Globus pallidus (tissue), 1 donor: ENCODE measurements at places on chromosomes 16 and 17.

DNA sequence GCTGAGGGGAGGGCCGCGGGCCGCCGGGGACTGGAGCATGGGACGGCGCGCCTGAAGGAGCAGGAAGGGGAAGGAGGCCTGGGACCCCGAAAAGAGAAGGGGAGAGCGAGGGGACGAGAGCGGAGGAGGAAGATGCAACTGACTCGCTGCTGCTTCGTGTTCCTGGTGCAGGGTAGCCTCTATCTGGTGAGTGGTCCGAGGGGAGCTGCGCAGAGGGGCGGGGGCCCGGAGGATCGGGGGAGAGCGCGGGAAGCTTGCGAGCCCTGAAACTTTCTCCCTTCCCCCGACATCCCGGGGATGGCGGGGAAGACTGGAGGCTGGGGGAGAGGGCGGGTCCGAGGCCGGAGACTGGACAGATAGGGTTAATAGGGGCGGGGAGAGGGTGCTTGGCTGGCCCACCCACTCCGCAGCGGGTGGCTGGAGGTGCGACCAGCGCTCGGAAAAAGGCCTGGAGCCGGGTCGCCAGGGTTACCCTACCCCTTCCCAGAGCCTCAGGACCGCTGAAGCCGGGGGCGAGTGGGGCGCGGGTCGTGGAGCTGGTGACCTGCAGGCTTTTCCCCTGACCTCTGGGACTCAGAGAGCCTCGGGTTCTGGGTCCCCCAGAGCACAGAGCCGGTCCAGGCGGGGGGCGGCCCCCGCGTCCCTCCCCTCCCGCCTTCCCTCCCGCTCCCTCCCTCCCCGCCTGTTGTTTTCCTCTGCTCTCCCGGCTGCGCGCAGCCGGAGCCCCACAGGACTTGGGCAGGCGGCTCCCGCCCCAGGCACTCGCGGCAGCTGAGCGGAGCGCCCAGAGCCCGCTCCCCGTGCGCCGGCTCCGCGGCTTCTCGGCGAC is 631 bp downstream of the NXPH3 start:
- DNase-seq = no peak

DNA sequence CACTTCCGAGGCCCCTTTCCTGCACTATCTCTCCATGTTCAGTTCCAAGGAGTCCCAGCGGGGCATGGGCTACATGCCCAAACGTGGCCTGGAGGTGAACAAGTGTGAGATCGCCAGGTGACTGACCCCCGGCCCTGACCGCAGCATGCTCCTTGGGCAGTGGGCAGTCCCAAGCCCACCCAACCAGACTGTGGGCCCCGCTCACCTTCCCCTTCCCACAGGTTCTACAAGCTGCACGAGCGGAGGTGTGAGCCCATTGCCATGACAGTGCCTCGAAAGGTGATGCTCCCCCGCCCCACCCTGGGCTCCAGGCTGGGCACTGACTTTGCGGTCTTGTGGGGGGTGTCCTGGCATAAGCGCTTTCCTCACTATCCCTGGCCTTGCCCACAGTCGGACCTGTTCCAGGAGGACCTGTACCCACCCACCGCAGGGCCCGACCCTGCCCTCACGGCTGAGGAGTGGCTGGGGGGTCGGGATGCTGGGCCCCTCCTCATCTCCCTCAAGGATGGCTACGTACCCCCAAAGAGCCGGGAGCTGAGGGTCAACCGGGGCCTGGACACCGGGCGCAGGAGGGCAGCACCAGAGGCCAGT is 4.7 kb downstream of the CORO1A start:
- no peak for DNase-seq

DNA sequence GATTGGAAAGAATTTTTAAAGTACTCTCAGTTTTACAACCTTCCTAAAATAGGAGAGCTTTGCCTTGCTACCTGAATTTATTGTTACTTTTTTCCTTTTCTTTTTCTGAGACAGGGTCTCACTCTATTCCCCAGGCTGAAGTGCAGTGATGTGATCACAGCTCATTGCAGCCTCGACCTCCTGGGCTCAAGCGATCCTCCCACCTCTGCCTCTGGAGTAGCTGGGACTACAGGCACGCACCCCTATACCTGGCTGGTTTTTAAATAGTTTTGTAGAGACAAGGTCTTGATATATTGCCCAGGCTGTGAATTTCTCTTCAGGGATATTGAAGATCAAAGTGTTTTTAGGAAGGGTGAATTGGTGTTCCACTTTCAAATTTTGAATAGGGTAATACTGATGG is 3.8 kb downstream of the MPV17L start:
- no peak for DNase-seq

GRCh38 chr17:40697297-40697696 is 6.3 kb downstream of the KRT24 start:
- DNase-seq = no peak

DNA sequence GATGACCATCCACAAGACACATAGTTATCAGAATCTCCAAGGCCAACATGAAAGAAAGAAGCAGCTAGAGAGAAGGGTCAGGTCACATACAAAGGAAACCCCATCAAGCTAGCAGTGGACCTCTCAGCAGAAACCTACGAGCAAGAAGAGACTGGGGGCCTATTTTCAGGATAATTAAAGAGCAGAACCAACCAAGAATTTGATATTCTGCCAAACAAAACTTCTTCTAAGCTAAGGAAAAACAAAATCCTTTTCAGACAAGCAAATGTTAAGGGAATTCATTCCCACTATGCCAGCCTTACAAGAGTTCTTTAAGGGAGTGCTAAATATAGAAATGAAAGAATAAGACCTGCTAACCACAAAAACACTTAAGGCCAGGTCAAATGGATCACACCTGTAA is 47.8 kb downstream of the ITFG1 start:
- no peak for DNase-seq

- DNase-seq = peak; percentile 34
These were observed 8.4 kb downstream of the SLC16A5 start for GRCh38 chr17:75096082-75096625.

DNA sequence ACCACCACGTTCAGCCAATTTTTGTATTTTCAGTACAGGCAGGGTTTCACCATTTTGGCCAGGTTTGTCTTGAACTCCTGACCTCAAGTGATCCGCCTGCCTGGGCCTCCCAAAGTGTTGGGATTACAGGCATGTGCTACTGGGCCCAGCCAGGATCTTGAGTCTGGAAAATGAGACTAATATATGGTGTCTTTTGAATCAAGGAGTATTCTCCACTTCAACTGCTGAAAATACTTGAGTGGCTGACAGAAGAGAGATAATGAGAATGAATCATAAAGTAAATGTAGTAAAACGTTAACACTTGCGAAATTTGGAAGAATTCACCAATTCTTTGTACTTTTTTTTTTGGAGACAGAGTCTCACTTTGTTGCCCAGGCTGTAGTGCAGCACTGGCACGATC is 16.6 kb downstream of the SMYD4 start:
- no peak for DNase-seq

- DNase-seq = no peak
These were observed 30.7 kb upstream of the CDRT4 start for GRCh38 chr17:15498107-15498506.

GRCh38 chr16:27748868-27749546 is 199.1 kb downstream of the KATNIP start:
- DNase-seq = peak; percentile 64

- no peak for DNase-seq
These were observed 6.3 kb upstream of the MNT start for GRCh38 chr17:2406903-2407790.

GRCh38 chr16:28923231-28923587 is 1.8 kb downstream of the RABEP2 start:
- DNase-seq = no peak

GRCh38 chr16:61797296-61797795 is 238.9 kb downstream of the CDH8 start:
- no peak for DNase-seq

DNA sequence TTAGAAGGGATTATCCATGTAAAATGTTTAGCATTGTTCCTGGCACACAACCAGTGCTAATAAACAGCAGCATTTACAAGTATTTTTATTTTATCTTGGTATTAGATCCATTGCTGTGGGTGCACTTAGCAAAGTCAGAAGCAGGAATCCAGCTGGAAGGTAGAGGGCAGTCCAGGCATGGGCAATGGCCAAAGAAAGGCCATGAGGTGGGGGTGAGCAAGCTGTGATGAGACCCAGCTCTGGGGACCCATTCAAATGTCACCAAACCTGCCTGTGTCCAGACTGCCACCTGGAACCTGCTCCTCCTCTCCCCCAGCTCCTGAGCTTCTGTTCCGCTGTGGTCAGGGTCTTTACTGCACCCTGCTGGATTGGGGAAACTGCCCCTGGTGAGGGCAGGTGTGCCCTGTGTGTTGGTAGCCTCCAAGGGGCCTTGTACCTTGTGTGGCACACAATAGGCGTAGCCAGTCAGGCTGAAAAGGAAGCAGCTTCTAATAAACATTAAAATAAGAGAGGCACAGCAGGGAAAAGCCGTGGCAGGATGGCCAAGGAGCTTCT is 118.0 kb upstream of the CRHR1 start:
- DNase-seq = no peak

- DNase-seq = peak; percentile 49
These were observed 428 bp downstream of the PHF12 start for GRCh38 chr17:28950752-28951427.

- no peak for DNase-seq
These were observed 20.2 kb downstream of the SYCE1L start for GRCh38 chr16:77219437-77219836.

- peak; percentile 72 for DNase-seq
These were observed 17.3 kb upstream of the EEF2K start for GRCh38 chr16:22188595-22189442.

DNA sequence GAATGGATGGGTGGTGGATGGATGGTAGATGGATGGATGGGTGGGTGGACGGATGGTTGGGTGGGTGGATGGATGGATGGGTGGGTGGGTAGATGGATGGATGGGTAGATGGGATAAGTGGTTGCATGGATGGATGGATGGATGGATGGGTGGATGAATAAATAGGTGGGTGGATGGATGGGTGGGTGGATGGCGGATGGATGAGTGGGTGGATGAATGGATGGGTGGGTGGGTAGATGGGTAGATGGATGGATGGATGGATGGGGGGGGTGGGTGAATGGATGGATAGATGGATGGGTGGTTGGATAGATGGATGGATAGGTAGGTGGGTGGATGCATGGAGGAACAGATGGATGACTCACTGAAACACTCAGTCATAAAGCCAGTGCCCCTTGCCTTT is 51.0 kb upstream of the FASN start:
- DNase-seq = no peak

- no peak for DNase-seq
These were observed 21.5 kb downstream of the GFOD2 start for GRCh38 chr16:67697422-67698185.

DNA sequence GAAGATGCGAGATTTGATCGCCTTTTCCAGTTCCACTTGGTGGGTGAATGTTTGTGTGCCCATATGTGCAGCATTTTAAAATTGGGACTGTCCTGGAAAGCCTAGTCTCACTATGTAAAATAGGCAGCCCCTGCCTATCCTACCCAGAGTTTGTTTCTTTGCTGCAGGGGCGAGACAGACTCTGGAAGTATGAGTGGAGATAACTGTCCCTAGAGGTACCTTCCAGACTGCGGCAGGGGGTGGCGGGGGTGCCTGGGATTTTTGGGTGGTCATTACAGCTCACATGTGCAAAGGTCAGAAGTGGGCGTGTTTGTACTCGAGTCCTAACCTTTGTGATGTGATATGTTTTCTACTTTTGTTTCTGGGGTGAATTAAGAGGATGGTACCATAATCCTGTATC is 36.6 kb downstream of the MPRIP start:
- DNase-seq = no peak

DNA sequence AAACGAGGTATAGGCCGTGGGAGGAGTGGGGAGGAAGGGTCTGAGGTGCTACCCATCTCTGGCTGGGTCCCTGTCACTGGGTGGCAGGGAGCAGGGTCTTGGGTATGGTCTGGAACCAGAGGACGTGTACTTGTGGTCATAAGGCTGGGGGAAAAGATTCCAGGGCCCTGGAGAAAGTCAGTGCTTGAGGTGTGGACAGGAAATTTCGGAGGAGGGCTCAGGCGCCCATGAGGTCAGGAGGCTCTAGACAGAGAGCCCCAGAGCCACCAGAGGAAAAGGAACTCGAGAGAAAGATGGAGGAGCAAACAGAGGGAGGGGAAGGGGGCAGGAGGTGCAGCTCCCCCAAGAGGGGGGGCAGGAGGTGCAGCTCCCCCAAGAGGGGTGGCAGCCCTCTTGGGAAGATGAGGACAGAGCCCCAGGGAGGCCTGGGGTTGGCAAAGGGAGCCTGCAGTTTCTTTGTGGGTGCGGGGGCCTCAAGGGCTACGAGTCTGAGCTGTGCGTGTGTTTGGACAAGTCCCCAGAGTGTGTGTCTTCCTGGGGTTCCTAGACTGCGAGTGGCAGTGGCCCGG is 683 bp upstream of the SLC7A6 start:
- no peak for DNase-seq

DNA sequence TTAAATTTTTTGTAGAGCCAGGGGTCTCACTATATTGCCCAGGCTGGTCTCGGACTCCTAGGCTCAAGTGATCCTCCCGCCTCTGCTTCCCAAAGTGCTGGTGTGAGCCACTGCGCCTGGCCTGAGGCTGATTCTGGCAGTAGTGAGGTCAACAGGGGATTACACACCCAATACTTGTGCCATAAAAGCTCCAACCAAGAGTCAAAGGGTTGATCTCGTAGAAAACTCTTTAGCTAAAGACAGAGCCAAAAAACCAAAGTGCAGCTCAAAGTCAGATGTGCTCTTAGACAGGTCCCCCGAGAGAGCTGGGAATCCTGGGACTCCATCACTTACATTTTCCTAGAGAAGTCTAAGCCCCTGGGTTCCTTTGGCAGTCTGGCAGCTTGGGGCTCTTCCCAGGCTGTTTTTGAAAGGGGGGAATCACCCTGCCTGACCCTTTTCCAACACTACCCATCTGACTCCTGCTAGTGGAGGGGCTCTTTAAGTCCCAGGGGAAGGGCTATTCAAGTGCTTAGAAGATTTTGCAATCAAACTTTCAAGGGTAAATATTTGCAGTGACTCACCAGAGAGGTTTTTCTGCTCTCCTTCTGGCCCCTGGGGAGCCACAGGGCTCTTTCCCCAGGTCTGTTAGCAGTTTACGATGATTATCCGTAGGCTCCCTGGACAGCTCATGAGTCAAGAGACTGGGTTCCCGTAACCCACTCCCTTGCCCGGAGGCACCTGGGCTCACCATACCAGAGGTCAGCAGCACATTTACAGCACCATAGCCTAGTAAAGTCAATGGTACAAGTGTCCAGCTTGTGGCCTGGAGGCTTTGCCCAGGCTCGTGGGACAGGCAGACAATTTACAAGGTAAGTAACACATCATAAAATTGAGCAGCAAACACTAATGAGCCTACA is 408.7 kb downstream of the SLC39A11 start:
- no peak for DNase-seq

GRCh38 chr16:87278191-87279093 is 38.8 kb downstream of the C16orf95 start:
- DNase-seq = peak; percentile 61

DNA sequence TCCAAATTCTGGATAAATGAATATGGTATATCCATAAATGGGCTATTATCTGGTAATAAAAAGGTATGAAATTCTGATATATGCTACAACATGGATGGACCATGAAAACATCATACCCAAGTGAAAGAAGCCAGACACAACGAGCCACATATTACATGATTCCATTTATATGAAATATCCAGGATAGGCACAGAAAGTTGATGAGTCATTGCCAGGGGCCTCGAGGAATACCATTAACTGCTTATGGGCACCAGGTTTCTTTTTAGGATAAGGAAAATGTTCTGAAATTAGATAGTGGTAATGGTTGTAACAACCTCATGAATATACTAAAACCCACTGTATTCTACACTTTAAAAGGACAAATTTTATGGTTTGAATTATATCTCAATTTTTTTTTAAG is 123.2 kb downstream of the PITPNC1 start:
- DNase-seq = no peak

GRCh38 chr17:60161598-60162330 is 12.0 kb downstream of the CA4 start:
- DNase-seq = no peak

- DNase-seq = peak; percentile 37
These were observed 53.6 kb downstream of the XPO6 start for GRCh38 chr16:28158136-28158535.
